Endothelial cell of umbilical vein (primary cell): ENCODE measurements at places on chromosomes 2 and 18. TPM values are rescaled to one million over a fixed set of nuclear protein-coding genes. Genes with fewer than 3 reads are reported as not detected.

The ZNF521 gene
- polyA plus RNA-seq: 90.8 and 111 TPM in 2 replicates

The FBXO41 gene
- polyA plus RNA-seq: 0.88 and 0.94 TPM in 2 replicates

The PDE1A gene
- 0.40 and 0.43 TPM in 2 replicates for polyA plus RNA-seq

The ASTL gene
- not detected in 2 replicates for polyA plus RNA-seq

The ALK gene
- not detected in 2 replicates for polyA plus RNA-seq

The ARHGAP25 gene
- polyA plus RNA-seq: 0.50 and 0.64 TPM in 2 replicates

The USP37 gene
- 1.3 and 1.9 TPM in 2 replicates for polyA plus RNA-seq

The OR6B2 gene
- not detected in 2 replicates for polyA plus RNA-seq

The SP100 gene
- 24.2 and 33.7 TPM in 2 replicates for polyA plus RNA-seq

The REG1A gene
- not detected in 2 replicates for polyA plus RNA-seq

The B3GNT7 gene
- polyA plus RNA-seq: 0.27 and 0.39 TPM in 2 replicates

The FER1L5 gene
- not detected in 2 replicates for polyA plus RNA-seq

DNA sequence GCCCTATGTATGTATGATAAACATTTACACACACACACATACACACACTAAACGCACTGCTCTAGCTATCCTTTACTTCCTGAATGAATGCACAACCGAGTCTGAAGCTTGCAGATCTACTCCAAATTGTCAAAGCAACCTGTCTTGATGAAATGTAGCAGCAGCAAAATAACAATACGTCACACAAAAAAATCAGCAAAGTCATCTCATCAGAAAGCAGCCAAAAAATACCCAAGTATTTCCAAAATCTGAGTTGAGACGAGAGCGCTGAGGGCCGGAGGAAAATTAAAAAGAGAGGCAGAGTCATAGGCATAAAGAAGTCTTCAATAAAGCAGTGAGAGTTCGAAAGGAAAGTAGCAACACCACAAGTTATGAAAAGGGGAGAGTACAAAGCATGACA, 67.7 kb downstream of the ZNF521 start:
- no peak for DNase-seq

DNA sequence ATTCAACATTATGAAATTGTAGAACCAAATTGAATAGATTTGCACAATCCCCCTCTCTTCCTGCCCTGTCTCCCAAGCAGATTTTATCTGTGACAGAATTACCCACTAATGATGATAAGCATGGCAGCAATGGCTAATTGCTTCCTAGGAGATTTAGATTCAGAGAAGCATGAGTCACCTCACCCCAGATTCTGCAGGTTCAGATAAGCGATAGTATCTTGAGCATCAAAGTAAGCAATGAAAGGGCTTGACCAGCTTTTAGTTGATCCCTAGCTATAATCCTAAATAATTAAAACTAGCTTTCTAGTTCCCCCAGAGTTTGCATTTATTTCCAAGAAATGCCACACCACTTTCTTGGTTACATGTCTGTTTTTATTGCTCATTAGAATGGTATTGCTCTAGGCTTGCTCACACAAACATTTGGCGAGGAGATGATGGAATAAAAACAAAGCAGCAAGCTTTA, 204.3 kb downstream of the GULP1 start:
- no peak for DNase-seq

DNA sequence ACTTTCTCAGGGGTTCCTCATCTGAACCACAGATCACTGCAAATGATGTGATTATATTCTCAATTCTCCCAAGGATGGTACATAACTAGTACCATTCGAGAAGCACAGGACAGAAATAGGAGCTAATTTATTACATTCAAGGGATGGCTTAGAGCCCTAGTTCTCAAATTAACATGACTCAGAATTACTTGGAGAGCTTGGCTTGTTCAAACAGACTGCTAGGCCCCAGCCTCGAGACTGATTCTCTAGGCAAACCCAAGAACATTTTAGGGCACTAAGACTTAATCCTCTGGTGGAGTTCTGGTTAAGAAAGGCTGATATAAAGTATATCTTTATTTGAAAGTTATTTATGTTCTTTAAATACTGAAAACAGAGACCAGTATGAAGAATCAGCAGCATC, 35.8 kb downstream of the HIBCH start:
- DNase-seq: no peak

DNA sequence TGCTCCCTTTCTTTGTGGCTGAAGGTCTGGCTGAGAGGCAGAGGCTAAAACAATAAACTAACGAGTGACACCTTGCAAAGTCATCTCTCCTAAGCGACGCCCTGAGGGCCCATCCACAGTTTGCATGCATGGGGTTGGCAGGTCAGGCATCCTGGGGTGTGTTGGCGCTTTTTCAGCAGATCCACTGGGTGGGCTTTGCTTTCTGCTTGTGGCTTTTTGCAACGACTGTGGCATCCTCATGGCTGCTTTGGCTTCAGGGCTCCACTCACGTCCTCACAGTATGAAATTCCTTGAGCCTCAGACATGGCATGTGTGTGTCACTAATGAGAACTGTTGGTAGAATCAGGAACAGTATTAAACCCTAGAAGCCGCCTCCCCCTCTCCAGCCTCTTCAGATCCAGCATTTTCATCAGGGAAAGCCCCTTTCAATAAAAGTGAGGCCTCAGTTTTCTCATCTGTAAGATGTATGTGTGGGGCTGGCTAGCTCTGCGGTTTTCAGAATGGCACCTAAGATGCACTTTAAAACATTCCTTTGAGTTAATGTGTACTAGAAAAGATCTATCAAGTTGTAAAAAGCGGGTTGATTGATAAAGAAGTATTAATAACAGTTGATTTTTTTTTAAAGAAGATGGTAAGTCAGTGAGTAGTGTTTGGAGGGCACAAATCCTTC, 72.5 kb downstream of the SH3BP4 start:
- no peak for DNase-seq

DNA sequence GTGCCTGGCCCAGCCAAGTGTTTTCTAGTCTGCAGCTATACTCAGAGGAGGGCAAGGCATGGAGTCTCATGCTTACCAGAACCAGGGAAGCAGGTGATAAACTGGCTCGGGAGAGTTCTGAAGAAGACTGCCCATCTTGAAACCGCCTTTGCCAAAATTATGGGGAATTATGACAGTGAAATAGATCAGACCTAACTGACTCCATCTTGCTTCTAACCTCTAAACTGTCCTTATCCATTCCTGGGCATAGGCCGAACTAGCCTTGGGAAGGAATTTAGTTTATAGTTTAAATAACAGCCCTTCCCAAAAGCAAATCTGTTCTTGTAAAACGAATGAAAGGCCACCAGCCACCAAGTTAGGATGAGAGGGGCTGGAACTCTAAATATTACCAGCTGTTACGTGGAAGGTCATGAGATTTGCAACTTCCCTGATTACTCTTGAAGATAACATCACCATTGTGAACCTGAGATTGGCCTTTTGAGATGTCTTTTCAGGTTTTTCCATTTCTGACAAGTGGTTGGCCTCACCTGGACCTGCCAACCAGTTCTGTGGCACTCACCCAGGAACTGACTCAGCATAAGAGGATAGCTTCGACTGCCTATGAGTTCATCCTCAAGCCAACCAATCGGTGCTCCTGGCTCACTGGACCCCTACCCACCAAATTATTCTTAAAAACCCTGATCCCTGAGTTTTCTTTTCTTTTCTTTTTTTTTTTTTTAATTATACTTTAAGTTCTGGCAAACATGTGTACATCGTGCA, 23.4 kb downstream of the CHCHD5 start:
- no peak for DNase-seq

- DNase-seq: no peak
Measured at GRCh38 chr18:48840491-48840877, 110.3 kb downstream of the SMAD7 start.

- no peak for DNase-seq
Measured at GRCh38 chr18:72674710-72675109, 130.6 kb upstream of the CBLN2 start.

DNA sequence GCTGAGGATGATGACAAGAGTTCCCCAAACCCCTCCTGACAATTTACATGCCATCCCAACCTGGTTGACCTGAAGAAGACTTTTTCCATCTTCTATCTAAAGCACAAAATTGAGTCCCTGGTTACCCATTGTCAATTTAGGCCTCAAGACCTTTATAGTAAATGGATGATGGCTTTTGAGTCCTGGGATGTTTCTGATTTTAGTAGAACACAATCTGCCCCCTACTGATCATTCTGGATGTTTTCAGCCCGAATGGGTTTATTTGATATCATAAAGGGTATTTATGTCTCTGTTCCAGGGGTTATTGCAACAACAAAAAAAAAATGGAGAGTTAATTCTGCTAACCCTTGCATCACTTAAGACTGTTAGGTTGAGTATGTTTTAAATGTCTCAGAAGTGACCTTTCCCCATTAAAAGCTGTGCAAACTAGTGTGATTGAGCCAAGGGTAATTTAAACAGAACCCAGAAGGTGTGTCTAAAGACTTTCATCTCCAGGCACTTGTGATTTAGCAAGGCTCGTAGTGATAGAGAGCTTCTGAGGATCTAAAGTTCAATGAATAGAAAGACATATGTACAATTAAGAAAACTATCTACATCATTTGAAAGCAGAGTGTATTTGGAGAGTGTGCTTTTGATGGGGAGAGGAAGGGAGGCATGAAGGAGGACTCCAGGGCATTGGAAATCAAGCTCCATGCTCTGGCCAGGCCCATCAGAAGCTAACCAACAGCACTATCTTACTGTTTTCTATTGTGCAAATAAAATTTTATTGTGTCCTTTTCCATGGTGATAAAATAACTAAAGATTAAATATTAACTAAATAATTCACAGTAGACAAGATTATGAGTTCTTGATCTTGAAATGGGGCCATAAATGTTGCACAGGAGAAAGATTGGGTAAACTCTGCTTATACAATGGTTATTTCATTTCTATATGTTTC, 96.6 kb upstream of the NOSTRIN start:
- DNase-seq: peak; percentile 29

DNA sequence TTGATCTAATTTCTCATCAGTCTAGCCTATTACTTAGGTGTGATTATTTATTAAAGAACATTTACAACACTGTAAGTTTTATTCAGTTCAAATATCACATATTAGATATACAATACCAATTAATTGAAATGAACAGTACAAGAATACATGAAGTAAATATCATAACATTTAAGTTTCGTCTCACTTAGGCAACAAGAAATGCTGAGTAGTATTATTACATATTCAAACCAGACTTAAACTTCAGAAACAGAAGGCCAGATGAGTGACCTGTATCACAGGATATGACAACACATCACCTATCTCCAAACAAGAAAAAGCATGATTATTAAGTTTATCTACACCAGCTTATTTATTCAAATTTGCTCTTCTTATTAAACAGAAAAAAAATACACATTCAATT, 48.9 kb downstream of the LONRF2 start:
- no peak for DNase-seq

DNA sequence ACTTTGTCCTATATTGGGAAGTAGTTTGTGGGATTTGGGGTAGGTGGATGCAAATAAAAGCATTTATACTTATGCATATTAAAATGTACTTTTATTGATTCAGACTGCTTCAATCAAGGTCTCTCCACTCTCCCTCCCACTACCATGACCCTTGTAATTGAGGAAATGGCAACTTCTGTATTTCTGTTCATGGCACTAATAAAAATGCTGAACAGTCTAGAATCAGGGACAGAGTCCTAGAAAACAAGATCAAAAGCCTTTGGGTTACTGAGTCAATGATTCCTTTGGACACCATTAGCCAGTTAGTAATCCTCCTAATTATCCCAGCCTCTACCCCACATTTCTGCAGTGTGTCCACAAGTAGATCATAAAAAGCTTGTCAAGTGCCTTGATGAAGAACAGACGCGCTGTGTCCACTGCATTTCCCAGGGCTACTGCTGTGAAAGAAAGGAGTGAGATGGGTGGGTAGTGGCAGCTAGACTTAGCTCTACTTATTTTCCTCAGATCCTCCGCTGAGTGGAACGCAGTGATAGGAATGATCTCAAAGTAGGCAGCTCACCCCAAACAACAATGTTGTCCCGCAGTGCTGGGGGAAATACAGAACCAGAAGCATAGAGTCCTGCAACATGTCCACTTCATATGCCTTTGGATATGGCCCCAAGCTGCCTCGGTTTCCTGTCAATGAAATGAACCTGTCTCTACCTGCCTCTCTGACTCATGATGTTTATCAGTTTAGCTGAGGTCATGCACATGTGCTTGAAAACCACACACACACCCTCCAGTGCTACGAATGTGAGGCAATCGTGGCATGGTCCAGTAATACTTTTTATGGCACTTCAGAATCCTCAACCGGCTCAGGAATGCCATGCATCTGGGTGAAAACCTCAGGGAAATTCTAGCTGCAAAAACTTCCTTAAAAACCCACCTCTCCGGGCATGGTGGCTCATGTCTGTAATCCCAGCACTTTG, 115.5 kb downstream of the COL6A3 start:
- no peak for DNase-seq

GRCh38 chr2:20496076-20496872, 49.4 kb downstream of the RHOB start:
- no peak for DNase-seq

GRCh38 chr2:129325151-129325550, 654.3 kb upstream of the RAB6C start:
- no peak for DNase-seq

GRCh38 chr2:209726311-209726710, 45.3 kb upstream of the UNC80 start:
- DNase-seq: no peak

DNA sequence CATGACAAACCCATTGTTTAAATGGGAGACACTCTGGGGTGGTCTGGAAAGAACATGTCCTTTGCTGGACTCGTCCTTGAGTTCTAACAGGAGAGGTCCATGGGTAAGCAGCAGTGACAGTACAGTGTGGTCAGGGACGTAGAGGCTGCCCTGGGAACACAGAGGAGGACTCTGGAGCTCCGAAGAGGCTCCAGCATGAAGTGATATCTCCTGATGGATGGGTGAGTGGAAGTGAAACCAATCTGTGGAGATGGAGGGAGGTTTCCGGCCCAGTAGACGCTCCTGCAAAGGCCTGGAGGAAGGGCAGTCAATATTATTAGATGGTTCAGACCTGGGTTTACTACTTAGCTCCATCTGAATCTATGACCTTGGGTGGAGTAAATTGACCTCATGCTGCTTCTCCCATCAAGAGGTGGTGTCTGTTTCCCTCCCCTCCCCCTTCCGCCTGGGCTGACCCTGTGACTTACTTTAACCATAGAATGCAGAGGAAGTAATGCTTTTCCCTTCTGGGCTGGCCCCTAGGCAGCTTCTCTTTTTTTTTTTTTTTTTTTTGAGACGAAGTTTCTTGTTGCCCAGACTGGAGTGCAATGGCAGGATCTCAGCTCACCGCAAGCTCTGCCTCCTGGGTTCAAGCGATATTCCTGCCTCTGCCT, 2.3 kb upstream of the TFCP2L1 start:
- DNase-seq: no peak

DNA sequence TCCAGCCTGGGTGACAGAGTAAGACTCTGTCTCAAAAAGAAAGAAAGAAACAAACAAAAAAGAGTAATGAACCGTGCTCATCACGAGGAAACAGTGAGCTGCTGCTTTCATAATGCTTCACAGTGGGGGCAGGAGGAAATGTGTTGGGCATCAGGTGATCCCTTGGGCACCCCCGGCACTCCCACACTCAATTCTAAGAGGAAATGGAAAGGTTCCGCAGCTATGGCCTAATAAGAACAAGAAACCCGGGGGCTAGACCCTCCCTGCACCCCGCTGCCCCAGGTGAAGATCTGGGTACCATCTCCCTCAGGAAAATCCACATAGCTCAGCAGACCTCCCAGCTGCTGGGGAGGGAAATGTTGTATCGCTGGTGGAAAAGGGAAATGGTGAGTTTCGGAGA, 118.9 kb downstream of the LPIN1 start:
- no peak for DNase-seq
